ENCODE measurements at places on chromosomes 1 and 21. TPM values are rescaled to one million over a fixed set of nuclear protein-coding genes. Genes with fewer than 3 reads are reported as not detected.

GRCh38 chr1:50978852-50979781, 9.1 kb downstream of the CDKN2C start:
- DNase-seq, result no peak
- H3K36me3 ChIP-seq, result no peaks in the 10 kb centered on the region
- H3K4me1 ChIP-seq, result no peaks in the 10 kb centered on the region
- H3K27me3 ChIP-seq, result no peaks in the 10 kb centered on the region
- H3K27ac ChIP-seq, result peak overlapping the region; percentile 97
- peak overlapping the region; percentile 68 for H3K4me3 ChIP-seq

- H3K27me3 ChIP-seq, result no peaks in the 10 kb centered on the region
- peak; percentile 3 for DNase-seq
- H3K36me3 ChIP-seq, result peaks cover 12% of the 10 kb centered on the region
- no peak overlapping the region for H3K4me3 ChIP-seq
Measured at GRCh38 chr21:46121286-46122221, 23.6 kb downstream of the COL6A2 start.

DNA sequence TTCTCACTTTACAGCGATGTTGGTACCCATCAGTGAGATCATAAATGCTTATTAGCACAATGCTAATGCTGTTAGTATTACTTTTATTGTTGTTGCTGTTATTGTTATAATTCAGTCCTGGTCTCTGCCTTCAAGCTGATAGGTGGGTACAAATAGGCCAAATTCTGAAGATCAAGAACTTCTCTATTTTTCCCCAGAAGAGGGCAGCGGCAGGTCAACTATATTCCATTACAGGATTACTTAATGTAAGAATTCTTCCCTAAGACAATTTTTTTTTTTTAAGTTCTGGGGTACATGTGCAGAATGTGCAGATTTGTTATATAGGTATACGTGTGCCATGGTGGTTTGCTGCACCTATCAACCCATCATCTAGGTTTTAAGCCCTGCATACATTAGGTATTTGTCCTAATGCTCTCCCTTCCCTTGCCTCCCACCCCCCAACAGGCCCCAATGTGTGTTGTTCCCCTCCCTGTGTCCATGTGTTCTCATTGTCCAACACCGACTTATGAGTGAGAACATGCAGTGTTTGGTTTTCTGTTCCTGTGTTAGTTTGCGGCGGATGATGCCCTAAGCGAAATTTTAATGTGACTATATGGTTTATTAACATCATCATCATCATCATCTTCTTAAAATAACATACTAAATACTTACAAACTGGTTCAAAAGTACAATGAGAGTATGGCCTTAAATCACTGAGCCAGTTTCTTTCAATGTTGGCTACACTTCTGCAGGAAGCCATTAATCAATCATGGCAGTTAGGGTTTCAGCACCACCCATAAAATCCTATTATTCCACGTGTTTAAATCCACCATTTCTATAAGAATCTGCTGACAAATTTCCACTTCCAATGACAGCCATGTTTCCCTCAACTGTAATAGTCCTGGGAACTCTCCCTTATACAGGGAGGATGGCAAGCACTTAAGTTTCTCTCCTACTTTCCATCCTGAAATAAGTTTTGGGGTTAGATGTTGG, 19.2 kb downstream of the SLC19A2 start:
- H3K27me3 ChIP-seq, result no peaks in the 10 kb centered on the region
- H3K4me1 ChIP-seq, result no peaks in the 10 kb centered on the region
- no peak overlapping the region for H3K4me3 ChIP-seq
- H3K27ac ChIP-seq, result no peak overlapping the region

DNA sequence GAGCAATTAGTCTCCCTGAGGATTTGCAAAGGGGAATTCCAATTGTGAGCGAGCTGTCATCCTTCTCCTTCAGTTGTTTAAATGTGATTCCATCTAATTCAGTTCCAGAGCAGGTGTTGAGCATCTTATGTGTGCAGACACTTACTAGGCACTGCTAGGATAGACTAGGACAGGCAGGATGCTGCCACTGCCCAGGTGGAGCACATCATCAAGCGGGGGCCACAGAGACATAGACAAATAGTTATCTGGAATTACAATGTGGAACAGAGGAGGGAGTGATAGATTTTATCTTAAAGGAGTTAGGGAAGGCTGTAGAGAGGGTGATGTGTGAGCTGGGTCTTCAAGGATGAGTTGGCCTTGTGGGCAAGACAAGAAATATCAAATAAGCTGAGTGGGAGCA, 55.9 kb downstream of the CDC7 start:
- no peak overlapping the region for H3K4me3 ChIP-seq
- no peaks in the 10 kb centered on the region for H3K36me3 ChIP-seq
- H3K27me3 ChIP-seq, result no peaks in the 10 kb centered on the region
- H3K27ac ChIP-seq, result no peak overlapping the region
- DNase-seq, result no peak
- H3K4me1 ChIP-seq, result peaks cover 9% of the 10 kb centered on the region

Gene S100A8
- total RNA-seq, result 26.7 TPM

DNA sequence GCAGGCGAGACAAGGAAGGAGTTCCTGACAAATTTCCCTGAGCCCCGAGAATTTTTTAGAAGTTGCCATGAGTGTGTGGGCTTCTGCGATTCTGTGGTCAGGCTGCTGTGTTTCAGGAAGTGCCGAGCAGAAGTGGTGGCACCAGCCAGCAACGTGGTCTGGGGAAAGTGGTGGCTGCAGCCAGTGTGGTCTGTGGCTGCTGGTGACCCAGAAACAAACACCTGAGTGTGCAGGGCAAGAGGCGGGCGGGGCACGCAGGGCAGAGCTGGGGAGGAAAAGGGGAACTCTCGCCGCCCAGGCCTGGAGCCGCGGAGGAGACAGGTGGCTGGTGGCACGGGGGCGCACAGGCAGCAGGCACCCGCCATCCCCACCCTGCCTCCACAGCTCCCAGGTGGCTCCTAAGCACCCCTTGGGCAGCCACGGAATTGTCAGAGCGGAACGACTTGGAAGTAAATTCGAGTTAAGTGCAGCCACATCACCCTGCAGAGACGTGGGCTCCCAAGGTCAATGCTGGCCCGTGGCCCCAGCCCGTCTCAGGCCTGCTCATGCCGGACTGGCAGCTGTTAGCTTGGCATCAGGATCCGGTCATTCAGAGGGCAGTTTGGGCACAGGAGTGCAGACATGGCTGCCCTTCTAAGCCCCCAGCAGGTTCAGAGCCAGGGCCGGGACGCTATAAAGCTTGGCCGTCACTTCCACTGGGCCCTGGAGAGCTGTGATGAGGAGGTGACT, 25.1 kb downstream of the PRDM16 start:
- no peaks in the 10 kb centered on the region for H3K36me3 ChIP-seq
- no peak for DNase-seq
- H3K4me3 ChIP-seq, result no peak overlapping the region
- H3K27me3 ChIP-seq, result no peaks in the 10 kb centered on the region
- H3K27ac ChIP-seq, result peak overlapping the region; percentile 33

Measured in heart right ventricle (tissue), 16 donors.